ENCODE measurements at places on chromosomes 11 and 22.

- DNase-seq = peak; percentile 92
These were observed 268.6 kb upstream of the PDGFD start for GRCh38 chr11:104432526-104432925.

GRCh38 chr11:80432057-80432456 is 991.2 kb upstream of the TENM4 start:
- peak; percentile 50 for DNase-seq

DNA sequence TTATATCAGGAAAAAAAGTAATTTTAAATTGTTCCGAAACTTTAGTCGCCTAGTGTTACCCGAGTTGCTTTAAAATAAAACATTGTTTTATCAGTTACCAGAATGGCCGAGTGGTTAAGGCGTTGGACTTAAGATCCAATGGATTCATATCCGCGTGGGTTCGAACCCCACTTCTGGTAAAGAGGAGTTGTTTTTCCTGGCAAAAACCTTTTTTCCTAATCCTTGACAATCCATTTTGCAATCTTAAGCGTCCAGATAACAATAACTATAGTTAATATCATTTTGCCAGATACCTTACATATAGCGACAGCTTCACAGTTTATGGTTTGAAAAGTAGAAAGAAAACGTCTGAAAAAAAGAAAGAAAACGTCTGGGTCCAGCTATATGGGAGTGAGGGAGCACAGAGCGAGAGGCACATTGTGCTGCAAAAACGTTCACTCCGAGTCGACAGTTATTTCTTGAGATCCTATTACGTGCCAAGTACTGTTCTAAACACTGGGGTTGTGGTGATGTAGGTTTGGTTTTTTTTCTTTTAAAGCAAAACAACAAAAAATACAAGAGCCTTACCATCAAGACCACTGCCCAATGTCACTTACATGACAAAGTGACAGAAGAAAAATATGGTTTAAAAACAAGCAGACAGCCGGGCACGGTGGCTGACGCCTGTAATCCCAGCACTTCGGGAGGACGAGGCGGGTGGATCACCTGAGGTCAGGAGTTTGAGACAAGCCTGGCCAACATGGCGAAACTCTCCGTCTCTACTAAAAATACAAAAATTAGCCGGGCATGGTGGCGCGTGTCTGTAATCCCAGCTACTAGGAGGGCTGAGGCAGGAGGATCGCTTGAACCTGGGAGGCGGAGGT is 40.6 kb downstream of the OR4D9 start:
- peak; percentile 76 for DNase-seq

- DNase-seq = no peak
These were observed 28.2 kb downstream of the MS4A10 start for GRCh38 chr11:60813324-60813723.

- peak; percentile 100 for DNase-seq
These were observed 6.4 kb downstream of the STARD10 start for GRCh38 chr11:72787216-72788104.

- DNase-seq = no peak
These were observed 142.0 kb downstream of the BRD1 start for GRCh38 chr22:49685686-49686085.

DNA sequence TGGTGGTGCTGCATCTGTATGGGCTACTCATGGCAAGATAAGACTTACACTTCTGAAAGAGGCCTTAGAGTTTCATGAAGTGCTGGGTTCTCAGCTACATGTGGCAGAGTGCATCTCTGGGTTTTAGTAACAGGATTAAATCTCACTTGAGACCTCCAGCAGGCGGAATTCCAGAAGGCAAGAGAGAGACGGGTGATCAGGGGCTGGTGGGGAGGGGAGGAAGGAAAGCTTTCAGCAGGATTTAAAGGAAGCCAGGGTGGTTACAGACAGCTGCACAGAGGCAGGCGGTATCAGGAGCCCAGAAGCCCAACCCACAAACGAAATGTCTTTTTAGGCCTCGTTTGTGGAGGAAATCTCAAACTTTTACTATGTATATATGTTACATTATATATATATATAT is 56.2 kb upstream of the CD82 start:
- no peak for DNase-seq

DNA sequence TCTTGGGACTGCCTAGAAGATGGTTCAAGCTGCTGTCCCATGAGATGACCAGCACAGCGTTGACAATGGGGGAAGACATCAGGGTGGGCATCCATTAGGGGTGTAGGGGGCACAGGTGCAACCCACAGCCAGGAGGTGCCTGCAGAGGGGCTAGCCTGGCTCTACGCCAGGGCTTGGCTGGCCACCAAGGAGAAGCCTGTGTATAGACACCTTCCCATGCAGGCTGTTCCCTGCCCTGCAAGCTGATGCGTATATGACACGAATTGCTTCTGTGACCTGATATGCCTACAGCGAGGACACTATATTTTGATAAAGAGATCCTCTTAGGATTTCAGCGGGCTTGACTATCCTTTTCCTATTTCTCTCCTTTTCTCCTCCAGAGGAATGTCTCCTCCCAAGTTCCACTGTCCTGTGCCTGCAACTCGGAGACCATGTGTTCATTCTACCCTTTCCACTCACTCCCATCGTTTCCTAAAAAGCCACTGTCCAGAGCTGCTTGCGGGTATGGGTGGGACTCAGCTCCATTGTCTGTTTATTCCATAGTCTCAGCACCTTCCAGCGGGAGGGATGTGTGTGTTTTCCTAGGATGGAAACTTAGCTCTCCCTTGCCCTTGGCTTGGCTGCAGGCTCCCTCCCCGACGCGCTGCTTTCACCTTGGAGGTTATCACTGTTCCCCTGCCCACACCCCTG is 56.1 kb downstream of the ST14 start:
- no peak for DNase-seq

DNA sequence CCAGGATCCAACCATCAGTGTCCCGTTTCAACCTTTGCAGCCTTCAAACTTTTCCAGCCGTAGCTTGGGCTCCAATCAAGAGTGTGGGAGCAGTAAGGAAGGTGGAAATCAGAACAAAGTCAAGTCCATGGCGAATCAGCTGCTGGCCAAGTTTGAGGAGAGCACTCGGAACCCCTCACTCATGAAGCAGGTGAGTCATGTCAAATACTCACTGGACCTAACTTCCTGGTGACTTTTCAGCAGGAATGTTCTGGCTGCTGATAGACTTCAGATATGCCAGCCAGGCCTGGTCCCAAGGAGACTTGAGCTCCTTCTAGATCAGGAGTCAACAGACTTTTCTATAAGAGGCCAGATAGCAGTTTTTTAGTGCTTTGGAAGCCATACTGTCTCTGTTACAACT is 129.0 kb downstream of the MICAL2 start:
- DNase-seq = peak; percentile 68

DNA sequence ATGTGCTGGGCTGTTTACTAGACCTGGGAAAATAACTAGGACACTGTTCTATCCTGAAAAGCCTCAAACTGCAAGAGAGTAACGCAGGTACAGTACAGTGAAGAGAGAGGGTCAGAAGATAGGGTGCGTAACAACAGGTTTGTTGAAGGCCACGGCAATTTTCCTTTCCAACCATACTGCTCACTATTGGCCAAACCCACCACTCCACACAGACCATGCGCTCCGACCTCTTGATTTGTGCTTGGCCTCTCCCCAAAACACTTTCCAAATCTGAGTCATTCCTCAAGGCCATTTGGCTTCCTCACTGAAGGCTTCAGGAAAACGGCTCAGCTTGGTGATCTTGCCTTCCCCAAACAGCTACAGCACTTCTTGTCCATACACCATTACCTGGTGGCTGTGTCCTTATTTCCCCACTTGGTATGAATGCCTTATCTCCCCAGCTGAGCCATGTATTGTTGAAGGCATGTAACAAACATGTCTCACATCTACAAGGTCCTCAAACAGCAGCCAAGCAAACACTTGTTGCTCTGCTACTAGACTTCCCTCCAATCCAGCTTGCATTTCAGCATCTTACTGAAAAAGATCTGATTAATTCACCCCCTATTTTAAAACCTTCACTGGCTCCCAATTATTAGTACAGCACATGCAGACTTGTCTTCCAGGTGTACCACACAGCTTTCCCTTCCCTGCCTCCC is 40.9 kb downstream of the TCF20 start:
- no peak for DNase-seq

DNA sequence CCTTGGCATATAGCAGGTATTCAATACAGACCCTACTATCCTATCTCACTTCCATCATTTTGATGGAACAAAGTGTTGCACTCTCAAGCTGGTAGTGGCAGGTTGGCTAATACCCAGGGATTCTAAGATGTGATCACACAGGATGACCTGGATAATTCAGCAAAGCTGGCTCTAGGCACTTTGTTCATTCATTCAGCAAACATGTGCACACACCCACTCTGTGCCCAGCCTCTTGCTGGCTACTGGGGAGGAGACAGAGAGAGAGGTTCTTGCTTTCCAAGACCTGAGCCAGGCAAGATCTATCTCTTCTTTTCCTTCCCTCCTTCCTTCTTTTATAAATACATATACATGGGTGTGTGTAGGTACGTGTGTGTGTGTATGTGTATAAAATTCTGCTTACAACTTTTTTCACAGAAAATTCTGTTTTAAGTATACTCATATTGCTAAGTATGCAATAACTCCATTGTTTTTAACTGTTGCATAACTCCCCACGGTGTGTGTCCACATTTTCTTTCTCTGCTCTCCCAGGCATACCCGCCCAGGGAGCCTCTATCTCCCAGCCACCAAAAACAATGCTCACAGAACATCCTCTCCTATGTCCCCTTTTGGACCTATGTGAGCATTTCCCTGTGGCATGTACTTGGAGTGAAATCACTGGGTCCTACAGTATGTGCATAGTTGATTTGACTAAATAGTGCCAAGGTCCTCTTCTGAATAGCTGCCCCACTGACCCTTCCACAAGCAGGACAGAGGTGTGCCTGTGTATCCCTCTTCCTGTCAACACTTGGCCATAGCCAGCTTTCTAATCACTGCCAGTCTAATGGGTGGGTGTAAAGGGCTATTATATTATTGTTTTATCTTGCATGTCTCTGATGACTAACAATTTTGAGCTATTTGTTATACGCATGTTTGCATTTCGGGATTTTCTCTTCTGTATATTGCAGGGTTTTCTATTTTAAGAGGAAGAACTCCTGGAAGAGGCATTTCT is 27.5 kb downstream of the CLPB start:
- DNase-seq = no peak

GRCh38 chr11:128528294-128528693 is 59.1 kb downstream of the ETS1 start:
- DNase-seq = no peak

DNA sequence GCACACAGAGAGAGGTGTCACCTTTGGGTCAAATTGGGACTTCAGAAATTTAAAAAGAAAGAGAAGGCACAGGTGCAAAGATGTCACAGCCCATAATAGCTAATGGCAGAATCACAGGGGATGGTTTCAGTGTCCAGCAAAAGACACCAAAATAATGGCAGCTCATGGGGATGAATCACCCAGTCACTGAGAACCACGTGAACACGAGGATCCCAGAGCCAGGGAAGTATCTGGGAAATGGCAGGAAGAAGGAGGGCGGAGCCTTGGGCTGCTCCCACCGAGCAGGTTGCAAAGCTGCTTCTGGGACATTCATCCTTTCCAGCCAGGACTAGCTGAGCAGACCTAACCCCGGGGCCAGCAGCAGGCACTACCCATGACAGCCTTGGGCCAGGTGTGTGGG is 45.6 kb downstream of the TRMU start:
- peak; percentile 83 for DNase-seq

GRCh38 chr11:134140961-134141490 is 72.2 kb downstream of the JAM3 start:
- no peak for DNase-seq

DNA sequence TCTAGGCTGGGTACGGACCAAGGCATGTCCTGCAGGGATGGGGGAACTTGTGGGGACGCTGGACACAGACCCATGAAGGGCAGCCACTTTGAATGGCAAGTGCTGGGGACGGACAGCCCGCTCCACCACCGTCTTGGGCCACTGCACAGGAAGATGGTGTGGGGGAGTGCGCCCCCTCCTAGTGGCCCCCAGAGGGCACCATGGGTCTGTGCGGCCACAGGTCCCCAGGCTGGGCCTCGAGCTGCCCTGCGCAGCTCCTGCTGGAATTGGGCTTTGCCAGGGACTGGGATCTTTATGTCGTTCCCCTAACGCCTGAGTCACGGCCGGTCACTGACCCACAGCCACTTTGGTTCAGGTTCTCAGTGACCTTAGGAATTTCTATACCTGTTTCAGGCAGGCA is 44.4 kb downstream of the NAT10 start:
- peak; percentile 28 for DNase-seq

GRCh38 chr11:14748090-14748489 is 104.5 kb downstream of the PDE3B start:
- DNase-seq = no peak

DNA sequence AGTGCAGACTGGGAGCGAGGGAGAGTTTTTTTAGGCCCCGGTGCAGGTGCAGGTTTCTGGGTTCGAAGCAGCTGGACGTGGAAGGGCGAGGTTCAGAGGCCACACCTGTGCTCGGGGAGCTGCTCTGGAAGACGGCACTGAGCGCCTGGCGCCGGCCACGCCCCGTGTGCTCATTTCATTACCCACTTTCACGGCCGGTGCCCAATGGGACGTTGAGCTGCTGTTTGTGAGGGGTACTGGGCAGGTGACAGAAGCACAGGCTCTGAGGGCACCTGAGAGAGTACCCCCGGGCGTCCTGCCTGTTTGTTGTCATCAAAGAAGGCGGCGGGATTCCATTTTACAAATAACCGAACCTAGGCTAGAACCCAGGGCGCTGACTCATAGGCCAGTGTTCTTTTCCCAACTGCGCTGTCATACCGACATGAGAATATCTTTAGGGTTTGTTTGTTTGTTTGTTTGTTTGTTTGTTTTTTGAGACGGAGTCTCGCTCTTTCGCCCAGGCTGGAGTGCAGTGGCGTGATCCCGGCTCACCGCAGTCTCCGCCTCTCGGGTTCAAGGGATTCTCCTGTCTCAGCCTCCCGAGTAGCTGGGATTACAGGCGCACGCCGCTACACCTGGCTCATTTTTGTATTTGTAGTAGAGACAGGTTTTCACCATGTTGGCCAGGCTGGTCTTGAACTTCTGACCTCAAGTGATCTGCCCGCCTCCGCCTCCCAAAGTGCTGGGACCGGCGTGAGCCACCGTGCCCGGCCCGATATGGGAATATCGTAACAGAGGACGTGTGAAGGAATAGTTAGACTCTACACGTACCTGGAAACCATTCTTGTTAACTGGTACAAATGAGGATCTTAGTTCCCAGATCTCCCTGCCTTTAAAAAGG is 16.6 kb upstream of the SPTBN2 start:
- peak; percentile 85 for DNase-seq

DNA sequence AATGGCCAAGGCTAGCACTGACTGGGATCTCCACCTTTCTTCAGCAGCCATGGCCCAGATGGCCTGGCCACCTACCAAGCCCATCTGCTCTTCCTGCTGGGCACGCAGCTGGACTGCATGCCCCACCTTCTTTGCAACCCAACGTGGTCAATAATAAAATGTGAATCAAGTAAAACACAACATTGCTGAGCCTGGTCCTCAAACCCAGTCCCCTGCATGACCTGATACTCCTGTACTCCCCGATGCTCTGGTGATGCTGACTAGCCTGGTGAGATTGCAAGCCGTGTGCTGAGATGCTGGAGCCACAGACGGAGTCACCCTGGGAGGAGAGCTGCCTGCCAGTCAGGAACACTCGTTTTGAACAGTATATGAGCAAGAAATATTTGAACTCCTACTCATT is 34.0 kb downstream of the PARVG start:
- DNase-seq = no peak

All from DMS53 (cell line).